ENCODE measurements at places on chromosomes 5 and 9.

- no peak for DNase-seq
Measured at GRCh38 chr9:26566141-26566540, 326.5 kb downstream of the CAAP1 start.

DNA sequence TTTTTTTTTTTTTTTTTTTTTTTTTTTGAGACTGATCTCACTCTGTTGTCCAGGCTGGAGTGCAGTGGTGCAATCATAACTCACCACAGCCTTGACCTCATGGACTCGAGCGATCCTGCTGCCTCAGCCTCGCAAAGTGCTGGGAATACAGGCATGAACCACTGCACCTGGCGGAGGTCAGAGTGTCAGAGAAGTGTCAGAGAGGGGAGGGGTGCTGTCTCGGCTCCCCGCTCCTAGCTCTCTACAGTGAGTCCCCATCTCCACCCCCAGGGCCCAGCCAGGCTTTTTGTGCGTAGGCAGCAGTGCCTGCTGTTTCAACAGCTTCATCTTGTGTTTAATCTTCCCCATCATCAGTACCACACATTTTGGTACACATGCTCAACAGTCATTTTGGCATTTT lies 38.3 kb downstream of the SAR1B start:
- DNase-seq, result no peak

DNA sequence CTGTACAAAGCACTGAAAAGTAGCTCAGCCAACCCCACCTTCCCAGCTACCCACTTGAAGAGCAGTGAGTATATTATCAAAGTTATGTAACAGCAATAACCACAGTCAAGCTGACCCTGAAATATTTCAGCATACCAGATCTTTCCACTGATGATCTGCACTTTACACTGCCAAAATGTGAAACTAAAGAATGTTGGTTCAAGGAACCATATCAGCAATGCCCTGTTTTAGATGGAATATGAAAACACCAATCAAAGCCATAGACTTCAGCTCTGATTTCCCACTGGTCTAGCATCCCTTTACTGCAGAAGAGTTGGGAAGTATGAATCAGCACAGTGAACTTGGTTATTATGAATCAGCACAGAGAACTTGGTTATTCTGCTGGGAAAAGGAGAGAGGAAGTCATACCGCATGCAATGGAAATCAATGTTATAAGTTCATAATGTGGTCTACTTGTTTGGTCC lies 20.0 kb downstream of the CEMIP2 start:
- no peak for DNase-seq

DNA sequence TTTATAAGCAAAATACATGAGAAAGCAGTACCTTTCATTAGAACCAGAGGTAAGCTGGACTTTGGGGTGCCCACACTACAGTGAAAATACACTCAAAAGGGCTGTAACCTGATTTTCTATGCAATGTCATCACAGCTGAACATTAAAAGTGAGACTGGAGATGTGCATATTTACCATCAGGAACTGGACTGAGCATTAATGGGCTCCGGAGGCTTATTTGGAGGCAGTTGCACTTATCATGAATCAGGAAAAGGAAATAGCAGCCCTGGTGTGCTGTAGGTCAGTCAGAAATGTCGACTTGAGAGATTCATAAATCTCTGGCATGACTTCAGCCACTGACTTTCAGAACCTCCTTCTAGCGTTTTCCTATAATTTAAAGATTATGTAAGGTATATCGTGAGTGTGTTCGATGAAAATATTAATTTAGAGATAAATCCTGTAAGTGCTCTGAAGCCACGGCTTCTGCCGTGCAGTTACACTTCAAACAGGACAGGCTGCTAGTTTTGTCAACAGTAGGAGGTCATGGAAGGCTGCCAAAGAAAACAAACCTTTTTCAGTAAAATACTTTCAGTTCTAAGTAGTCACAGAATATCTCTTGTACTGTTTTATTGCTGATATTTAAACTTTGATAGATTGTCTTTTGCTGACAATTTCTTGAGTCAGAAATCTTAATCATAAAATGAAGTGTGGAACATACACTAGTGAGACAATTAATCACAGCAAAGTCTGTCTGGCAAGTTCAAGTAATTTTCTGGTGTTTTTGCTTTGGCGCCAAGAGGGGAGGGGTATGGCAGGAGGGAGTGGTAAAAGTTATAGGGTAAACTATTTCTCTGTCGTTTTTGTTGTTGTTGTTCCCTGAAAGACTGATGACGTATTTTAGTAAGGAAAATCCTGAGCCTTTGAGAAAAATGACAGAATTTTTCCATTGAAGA lies 939.7 kb downstream of the NR2F1-AS1 start:
- DNase-seq, result peak; percentile 60

GRCh38 chr9:18666986-18667772 lies 193.2 kb downstream of the ADAMTSL1 start:
- peak; percentile 84 for DNase-seq

- DNase-seq, result peak; percentile 42
Measured at GRCh38 chr5:117454716-117455212, 880.1 kb upstream of the SEMA6A start.

GRCh38 chr5:149210968-149211490 lies 60.6 kb upstream of the AFAP1L1 start:
- DNase-seq, result peak; percentile 34

DNA sequence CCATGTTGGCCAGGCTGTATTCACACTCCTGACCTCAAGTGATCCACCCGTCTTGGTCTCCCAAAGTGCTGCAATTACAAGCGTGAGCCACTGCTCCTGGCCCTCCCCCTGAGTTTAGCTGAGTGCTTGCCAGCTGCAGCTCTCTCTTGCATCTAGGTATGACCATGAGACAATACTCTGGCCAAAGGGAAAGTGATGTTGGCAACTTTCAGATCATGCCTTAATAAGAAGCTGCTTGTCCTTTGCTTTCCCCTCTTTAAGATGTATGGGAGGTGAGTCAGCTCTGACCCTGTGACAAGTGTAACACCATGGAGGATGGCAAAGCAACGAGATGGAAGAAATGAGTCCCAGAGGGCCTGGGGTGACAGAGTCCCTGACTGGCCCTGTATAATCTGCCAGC lies 18.7 kb upstream of the DCAF12 start:
- no peak for DNase-seq

- DNase-seq, result no peak
Measured at GRCh38 chr5:132372542-132372941, 3.0 kb downstream of the SLC22A5 start.

DNA sequence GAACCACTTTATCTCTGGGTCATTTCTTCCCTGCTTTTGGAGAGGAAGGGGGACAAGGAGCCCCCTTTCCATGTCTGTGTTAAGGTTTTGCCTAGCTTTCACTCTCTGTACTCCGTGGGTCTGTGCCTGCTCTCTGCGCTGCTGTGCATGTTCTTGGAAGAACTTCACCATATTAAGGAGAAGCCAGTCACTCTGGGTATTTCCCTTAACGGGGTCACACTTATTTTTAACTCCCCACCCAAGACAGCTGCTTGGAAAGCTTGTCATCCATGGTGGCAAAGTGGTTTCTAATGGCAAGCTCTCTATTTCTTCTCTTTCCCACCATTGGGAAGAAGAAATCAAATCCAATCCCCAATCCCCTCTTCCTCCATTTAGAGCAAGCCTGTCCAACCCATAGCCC lies 44.8 kb upstream of the HMHB1 start:
- DNase-seq, result no peak

GRCh38 chr5:106521701-106522100 lies 1149.0 kb downstream of the EFNA5 start:
- no peak for DNase-seq

- no peak for DNase-seq
Measured at GRCh38 chr5:94640176-94640575, 21.7 kb downstream of the SLF1 start.

GRCh38 chr5:12292610-12293204 lies 388.5 kb upstream of the CTNND2 start:
- DNase-seq, result no peak

- DNase-seq, result no peak
Measured at GRCh38 chr9:111657051-111657450, 4.4 kb upstream of the GNG10 start.

- peak; percentile 38 for DNase-seq
Measured at GRCh38 chr5:180353980-180354452, 880 bp upstream of the GFPT2 start.

- DNase-seq, result peak; percentile 86
Measured at GRCh38 chr5:150163547-150164059, 3.0 kb upstream of the CDX1 start.

- DNase-seq, result no peak
Measured at GRCh38 chr9:127148014-127148413, 25.6 kb upstream of the ANGPTL2 start.

- no peak for DNase-seq
Measured at GRCh38 chr9:106956971-106957370, 94.0 kb downstream of the ZNF462 start.

- no peak for DNase-seq
Measured at GRCh38 chr9:25703701-25704357, 25.6 kb upstream of the TUSC1 start.

DNA sequence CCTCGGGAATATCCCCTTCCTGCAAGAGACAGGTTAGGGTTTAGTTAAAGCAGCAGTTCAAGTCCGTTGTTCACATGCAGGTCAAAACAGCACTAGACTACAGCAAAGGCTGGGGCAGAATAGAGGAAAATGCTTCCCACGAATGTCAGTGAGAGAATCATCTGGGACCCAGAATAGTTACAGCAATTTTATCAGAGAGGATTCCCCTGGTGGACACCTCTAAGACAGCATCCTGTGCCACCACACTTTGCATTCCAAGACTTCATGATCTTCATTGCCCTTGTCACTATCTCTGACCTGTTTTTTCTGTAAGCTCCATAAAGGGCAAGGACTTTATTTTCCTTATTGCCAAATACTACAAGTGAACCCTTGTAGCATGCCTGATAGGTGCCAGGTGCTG lies 12.9 kb downstream of the GRXCR2 start:
- no peak for DNase-seq

GRCh38 chr5:107670087-107670931 lies 428 bp downstream of the EFNA5 start:
- DNase-seq, result peak; percentile 61

DNA sequence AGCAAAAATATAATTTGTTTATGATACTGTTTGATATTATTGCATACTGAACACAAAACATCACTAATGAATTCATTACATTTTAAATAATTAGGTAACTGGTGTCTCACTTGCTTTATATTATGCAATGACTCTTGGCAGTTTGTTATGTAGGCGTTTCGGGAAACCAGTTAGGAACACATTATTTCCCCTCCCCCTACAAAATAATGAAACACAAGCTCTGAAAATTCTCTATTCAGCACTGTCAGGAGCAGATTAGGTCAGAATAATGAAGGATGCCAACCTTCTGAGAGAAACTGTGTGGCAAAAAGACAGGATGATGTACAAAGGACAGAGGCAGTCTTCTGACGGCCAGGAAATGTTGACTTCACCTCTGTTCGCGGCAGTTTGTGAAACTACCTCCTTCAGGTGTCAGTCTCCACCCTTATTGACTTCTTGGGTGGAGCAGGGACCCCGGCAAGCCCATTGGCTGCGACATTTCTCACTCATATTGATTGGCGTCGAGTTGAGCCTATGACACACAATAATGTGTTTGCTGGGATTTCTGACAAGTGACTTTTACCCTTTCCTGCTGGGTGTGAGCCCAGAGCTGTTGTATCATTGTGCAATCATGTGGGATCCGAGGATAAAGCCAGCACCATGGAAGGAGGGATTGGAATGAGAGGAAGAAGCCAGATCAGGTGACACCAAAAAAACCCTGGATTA lies 33.9 kb downstream of the SH3PXD2B start:
- peak; percentile 95 for DNase-seq

GRCh38 chr5:134113902-134114875 lies at the start of gene TCF7:
TCF7 (plus strand) TSS chr5:134114681; CDS start chr5:134114907, 226 bp downstream.
- DNase-seq, result peak; percentile 90

GRCh38 chr9:118984607-118985006 lies 384.6 kb downstream of the BRINP1 start:
- no peak for DNase-seq

Measured in lung (tissue), 17 donors.